ENCODE measurements at places on chromosomes 5 and 9. TPM values are rescaled to one million over a fixed set of nuclear protein-coding genes. Genes with fewer than 3 reads are reported as not detected.
A peak's percentile ranks its signal among the peaks of the same experiment; 100 is the strongest.

Gene GABRA1
- total RNA-seq, result not detected

Gene UNC13B
- 18.3 TPM for total RNA-seq

Gene PCDHGA4
- total RNA-seq, result 0.58 TPM

- DNase-seq, result peak; percentile 16
Observed at GRCh38 chr5:87121304-87122150, 146.2 kb upstream of the RASA1 start.

DNA sequence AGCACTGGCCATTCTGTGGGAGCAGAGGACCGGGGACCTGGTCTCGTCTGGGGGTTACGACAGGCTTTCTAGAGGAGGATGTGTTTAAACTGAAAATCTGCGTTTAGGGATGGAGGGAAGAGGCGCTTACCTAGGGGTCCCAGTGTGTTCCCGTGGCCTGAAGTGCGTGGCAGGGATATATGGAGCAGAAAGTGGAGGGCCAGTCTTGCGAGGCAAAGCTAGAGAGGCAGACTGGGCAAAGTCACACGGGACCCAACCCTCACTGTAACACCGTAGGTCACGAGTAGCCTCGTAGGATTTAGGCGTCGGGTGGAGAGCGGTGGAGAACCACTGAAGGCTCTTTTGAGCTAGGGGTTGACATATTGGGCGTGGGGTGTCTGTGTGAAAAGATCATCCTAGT is 32.8 kb upstream of the POMT1 start:
- DNase-seq, result no peak

GRCh38 chr5:146111409-146111808 is 6.0 kb upstream of the PLAC8L1 start:
- no peak for DNase-seq

DNA sequence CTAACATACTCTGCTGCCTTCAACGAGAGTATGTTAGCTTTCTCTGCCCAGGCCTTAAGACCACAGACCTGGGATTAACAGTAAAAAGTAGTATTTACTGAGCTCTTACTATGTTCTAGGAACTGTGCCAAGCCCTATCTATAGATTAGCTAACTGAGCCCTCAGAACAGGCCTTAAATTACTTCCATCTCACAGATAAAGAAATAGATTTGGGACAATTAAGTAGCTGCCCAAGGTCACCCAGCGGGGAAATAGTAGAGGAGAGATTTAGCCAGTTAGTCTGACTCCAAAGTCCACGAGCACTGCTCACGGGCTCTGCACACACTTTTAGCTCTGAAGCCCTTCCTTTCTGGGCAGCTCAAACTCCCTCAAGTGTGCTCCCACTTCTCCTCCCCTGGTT is 64.5 kb upstream of the EQTN start:
- no peak for DNase-seq

DNA sequence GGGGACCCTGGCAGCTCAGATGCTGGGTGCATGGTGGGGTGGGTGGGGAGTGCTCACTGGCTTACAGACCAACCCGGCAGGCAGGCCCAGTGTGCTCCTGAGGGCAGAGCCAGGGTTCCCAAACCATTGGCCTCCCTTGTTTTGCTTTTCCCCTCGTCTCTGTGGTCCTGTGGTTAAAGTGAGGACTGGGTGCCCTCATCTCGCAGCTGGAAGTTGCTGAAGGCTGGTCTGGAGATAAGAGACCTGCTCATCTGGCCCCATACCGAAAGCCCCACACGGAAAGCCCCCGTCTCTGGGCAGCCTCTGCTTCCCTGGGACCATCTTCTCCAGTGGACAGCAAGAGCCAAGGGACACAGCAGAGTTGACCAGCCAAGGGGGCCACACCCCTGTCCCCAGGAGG is 9.8 kb upstream of the NACC2 start:
- DNase-seq, result no peak

- DNase-seq, result no peak
Observed at GRCh38 chr5:153655201-153655510, 164.7 kb downstream of the GRIA1 start.

DNA sequence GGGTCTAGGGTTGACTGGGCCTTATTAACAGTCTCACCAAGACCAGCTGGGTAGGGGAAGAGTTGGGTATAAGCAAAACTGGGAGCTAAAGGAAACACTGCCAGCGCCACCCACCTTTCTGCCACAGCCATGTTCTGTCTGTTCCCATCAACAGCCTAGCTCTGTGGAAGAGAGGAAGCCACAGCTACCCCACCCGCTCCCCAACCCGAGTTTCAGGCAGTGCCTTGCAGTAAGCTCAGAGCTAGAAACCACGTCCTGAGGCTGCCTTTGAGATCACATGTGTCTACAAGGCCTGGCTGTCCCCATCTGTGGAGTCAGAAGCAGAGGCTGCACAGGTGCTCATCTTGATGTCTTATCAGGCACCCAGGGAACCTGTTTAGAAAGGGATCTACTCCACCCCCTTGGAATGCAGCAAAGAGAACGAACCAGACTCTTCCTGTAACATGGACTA is 15.3 kb downstream of the HNRNPH1 start:
- DNase-seq, result no peak

GRCh38 chr9:121663591-121663990 is 12.2 kb downstream of the DAB2IP start:
- DNase-seq, result no peak

DNA sequence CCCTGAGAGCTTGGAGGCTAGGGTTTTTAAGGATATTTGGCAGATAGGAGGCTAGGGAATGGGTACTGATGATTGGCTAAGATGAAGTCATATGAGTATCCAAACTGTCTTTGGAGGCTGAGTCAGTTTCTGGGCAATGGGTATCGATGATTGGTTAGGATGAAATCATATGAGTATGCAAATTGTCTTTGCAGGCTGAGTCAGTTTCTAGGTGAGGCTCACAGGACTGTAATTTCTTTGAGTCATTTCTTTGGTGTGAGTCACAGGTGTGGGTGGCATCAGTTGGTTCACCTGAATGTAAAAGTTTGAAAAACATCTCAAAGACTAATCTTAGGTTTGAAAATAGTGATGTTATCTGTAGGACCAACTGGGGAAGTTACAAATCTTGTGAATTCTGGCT is 1068.0 kb downstream of the NR2F1-AS1 start:
- no peak for DNase-seq

- DNase-seq, result no peak
Observed at GRCh38 chr5:98464737-98465330, 308.6 kb upstream of the RGMB start.

DNA sequence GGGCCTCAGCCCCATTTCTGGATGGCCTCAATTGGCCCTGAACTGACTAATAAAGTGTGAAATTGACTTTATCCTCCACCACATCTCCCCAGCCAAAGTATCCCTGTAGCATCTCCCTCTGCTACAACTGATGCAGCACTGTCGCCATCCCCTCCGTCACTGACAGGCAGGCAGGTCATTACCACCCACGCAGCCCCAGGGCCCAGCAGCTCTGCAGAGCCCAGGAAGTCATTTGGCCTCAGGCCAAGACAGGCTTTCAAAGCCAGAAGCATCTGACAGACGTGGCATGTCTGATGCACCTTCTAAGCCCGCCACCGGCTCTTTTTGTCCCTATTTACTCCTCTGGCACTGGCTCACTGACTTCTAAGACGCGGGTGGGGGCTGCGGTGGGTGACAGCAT is 65.3 kb downstream of the ARHGEF37 start:
- no peak for DNase-seq

GRCh38 chr5:29796013-29796412 is 1397.5 kb upstream of the CDH6 start:
- DNase-seq, result no peak

- DNase-seq, result no peak
Observed at GRCh38 chr9:77848897-77849296, 182.7 kb downstream of the GNAQ start.

- no peak for DNase-seq
Observed at GRCh38 chr9:136348691-136349090, 14.9 kb downstream of the DNLZ start.

DNA sequence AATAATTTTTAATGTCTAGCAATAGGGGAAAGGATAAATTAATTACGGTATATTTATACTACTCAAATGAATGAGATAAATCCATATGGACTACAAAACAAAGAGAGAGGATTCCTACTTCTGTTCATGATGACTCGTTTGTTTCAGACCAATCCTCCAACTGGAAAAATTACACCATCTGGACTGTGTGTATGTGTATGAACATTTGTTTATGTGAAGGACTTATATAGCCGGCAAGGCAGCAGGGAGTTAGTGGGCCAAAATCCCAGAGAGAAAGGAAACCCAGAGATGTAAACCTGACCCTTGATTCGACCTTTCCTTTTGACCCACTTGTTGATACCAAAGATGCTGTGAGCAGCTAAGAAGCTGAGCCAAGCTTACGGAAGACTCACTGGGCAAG is 20.1 kb downstream of the PDE6A start:
- DNase-seq, result no peak

DNA sequence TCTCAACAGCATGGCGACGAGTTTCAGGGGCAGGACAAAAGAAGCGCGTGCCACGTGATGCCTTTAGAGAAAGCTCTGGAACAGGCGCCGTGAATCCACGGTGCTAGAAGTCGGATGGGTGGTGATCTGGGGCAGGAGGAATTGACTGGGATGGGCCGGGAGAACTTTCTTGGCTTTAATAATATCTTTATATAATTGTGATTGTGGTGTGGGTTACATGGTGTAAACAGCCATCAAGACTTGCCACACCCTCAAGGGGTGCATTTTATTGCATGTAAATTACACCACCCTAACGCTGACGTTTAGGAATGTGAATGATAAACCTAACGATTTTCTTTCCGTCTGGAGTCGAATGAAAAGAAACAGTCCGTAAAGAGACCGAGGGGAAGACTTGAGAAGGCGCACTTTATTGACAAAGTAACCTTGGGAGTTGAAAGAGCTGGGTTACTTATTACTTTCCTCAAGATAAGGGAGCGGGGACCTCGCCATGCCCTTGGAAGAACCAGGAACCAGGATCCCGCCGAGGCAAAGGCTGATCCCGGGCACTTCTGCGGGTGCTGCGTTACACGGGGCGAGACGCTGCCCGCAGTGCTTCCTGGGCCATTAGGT is 8.5 kb downstream of the NRARP start:
- no peak for DNase-seq

- no peak for DNase-seq
Observed at GRCh38 chr9:97388721-97389238, 23.1 kb upstream of the TDRD7 start.

- DNase-seq, result no peak
Observed at GRCh38 chr5:51495672-51496071, 112.4 kb downstream of the ISL1 start.

DNA sequence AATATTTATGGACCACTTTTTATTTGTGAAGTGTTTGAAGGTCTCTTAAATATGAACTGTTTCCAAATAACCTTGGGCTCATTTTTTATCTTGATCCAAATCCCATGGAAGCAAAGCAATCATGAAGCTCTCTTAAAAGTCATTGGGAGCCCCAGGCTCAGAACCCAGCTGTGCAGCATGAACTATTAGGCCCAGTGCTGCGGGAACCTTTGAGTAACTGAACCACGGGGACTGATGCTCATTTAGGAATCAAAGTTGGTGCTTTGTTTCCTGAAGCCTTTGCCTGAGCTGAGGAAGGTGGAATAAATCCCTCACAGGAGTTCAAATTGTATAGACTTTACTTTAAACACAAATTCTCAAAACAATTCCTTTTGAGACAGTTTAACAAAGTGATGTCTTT is 27.8 kb downstream of the MAT2B start:
- DNase-seq, result no peak

GRCh38 chr5:31738199-31738598 is 99.3 kb downstream of the PDZD2 start:
- DNase-seq, result no peak

- DNase-seq, result no peak
Observed at GRCh38 chr9:114050646-114051045, 27.5 kb downstream of the AMBP start.
